ENCODE measurements at places on chromosomes 12 and 14.

- peak; percentile 88 for DNase-seq
Observed at GRCh38 chr12:27779920-27780611, at the start of the genes KLHL42 and MANSC4. Gene KLHL42, plus strand, starts transcription at chr12:27780233. Its CDS starts 98 bp downstream, at chr12:27780331. Gene MANSC4, minus strand, starts transcription at chr12:27780236. Its CDS starts 8,960 bp downstream, at chr12:27771276.

DNA sequence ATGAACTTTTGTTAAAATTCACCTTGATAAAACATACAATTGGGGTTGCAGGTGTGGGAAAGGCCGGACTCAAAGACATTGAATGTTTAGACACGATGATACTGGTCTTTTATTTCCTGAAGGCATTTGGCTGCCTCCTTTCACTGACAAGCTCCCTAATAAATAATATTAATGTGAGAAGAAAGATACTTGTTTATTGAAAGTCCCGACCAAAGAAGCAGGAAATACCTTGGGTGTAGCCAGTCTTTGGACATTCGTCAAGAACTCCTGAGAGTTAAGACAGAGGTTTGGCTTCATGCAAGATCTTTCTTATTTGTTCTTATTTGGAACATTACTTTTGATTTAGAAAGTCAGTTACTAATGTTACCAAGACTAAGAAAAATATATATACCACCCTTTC is 1133.8 kb upstream of the SEL1L start:
- DNase-seq: peak; percentile 12

DNA sequence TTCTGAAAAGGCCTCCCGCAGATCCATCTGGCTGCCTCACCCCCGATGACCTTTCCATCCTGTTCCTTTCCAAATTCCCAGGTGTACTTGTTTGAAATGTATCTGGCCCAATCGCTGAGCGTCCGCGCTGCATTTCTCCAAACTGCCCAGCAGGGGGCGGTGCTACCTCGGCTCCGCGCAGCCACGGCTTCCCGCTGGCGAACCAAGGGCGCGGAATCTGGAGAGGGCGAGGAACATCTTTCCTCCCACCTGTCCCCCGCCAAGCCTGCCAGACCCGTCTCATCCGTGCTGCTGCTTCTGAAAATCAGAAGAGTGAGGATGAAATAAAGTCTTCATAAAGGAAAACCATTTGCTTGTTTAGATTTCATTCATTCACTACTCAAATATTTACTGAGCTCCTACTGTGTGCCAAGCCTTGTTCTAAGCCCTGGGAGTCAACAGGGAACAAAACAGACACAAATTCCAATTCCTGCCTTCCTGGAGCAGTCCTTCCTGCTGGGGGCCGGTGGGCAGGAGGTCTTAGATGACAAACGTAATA is 16.8 kb upstream of the MYL2 start:
- DNase-seq: peak; percentile 85

DNA sequence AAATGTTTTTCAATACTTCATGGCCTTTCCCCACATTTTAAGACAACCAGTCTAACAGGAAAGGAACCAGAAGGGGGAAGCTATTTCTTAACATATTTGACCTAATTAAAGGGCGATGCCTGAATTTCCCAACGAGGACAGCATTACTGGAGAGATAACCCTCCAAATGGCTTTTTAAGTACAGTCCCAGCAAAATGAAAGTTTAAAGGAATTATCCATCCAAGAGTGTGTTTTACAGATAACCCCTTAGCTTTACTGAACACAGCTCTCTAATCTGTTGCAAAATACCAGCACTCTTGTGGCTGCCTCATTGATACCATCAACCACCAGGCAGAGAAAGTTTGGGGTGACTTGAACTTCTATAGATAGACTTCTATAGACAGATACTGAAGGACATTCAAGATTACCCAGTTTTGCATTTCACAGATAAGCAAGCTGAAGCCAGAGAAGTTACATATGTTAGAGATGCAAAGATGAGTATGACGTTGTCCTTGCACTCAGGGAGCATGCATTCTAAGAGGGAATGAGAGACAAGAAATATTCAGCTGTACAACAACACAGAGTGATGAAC is 41.3 kb upstream of the DUSP6 start:
- no peak for DNase-seq

DNA sequence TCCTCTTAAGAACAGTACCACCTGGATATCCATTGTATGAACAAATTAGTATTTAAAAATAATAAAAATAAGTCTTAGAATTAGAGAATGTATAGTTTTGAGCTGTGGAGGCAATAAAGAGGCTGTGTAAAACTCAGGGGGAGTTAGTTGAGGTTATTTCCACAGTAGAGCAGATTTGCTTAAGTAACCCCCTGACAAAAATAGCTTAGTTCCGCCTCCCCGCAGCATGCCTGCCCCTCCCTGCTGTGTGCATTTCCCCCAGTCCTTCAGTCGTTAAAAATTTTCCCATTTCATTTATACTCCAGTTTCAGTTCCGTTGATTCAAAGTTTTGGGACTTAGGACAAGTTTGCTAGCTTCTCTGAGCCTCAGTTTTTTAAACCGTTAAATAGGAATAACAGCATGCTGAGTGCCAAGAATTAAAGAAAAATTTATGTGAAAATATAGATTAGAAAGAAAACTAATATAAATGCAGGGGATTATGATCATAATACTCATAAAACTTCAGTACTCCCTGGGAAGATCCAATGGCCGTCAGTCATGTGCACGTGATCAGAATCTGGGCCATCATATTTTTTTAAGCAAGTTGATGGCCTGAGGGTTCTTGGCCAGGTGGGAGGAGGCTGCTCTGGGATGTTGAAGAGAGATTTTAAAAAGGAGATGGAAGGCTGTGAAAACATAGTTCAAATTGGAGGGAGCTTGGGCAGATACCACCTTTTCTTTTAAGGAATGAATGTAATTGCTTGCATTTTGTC is 14.5 kb upstream of the SLC38A2 start:
- DNase-seq: no peak

DNA sequence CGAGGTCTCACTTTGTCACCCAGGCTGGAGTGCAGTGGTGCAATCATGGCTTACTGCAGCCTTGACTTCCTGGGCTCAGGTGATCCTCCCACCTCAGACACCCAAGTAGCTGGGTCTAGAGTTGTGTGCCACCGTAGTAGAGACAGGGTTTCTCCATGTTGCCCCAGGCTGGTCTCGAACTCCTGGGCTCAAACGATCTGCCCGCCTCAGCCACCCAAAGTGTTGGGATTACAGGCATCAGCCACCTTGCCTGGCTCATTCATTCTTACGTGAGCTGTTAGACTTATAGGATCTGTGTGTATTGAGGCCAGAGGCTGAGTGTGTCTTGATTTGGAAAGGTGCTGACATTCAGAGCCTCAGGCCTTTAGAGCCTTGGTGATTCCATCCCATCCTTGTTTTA is 128.1 kb downstream of the SLC25A47 start:
- DNase-seq: no peak

GRCh38 chr12:114682785-114683708 is 928 bp downstream of the TBX3 start:
- DNase-seq: peak; percentile 78

DNA sequence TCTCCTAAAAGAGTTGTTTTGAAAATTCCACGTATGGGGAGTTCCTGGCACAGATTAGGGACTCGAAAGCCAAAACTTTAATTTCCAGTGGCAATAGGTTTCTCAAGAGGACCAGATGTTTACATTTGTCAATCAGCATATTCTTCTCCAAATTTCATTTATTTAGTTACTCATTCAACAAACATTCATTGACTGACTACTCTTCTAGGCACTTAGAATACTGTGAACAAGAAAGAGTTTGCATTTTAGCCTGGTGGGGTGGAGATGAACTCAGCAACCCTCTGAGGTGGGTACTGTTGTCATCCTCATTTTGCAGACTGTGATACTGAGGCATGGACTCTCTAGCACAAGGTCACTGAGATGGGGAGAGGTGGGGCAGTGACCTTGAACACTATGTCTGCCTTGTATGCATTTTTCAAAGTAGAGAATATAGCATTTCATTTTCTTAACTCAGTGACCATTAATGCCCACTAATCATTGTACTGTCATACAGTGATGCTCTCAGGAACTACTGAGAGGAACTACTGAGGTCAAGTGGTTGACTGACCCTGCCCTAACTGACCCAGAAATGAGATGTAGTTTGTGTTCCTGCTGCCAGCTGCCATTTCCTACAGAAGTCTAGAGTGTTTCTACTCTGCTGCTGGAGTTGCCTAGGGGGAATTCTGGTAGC is 2.2 kb downstream of the L3HYPDH start:
- DNase-seq: no peak

DNA sequence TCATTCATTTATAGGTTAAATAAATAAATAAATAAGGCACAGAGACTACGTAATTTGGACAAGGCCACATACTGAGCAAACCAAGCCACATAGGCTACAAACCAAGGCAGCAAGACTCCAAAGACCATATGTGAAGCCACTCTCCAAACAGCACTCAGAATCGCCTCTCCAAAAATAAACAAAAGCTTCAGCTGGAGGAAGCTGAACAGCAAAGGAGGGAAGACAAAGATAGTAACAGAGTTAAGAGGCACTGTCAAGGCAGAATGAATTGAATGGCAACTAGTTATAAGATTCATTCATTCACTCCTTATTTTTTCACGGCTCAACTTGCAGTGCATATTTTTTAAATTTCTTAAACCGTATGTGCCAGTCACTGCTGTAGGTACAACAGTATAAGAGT is 200.5 kb upstream of the GRIP1 start:
- no peak for DNase-seq

DNA sequence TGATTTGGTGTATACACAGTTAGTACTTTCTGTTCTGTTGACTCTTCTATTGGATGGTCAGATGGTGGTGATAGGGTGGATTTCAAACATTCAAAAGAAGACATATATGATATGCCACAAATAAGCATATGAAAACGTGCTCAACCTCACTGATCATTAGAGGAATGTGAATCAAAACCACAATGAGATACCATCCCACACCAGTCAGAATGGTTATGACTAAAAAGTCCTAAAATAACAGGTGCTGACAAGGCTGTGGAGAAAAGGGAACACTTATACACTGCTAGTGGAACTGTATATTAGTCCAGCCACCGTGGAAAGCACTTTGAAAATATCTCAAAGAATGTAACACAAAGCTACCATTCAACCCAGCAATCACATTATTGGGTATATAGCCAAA is 425.5 kb downstream of the C12orf50 start:
- DNase-seq: no peak

- peak; percentile 33 for DNase-seq
Observed at GRCh38 chr14:33249233-33249820, 310.6 kb downstream of the NPAS3 start.

- DNase-seq: no peak
Observed at GRCh38 chr14:23831596-23831995, 122.0 kb upstream of the DHRS4 start.

- no peak for DNase-seq
Observed at GRCh38 chr12:113798552-113798951, 167.6 kb downstream of the RBM19 start.

DNA sequence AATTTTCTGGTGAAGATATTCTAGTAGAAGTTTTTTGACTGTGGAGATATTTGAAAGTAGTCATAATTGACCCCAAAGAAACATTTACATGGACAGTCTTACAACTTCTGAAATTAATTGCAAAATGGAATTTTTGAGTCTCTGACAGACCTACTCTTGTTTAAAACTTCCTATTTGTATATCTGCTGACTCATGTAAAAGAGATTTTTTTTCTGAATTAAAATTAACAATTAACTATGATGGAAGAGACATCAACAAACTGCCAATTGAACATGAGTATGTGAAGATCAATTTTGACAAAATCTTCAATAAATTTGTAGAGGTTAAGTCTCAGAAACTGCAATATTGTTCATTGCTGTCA is 108.5 kb upstream of the MAX start:
- no peak for DNase-seq

DNA sequence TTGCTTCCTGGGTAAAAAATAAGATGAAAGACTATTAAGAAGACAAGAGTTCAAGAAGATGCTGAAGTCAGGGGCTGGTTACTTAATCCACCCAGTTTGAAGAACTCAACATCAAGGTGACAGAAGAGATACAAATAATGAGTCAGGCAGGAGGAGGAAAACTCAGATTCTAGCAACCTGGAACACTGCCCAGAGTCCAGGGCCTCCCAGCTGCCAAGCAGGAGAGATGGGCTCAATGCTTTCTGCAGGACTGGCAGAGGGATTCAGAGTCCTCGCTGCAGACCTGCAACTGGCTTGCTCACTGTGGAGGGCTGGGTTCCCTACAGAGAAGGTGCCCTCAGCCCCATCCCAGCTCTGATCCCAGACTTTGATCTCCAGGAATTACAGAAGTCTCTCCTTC is 28.6 kb upstream of the CEBPE start:
- DNase-seq: no peak

GRCh38 chr12:57233357-57234232 is 4.1 kb downstream of the SHMT2 start:
- no peak for DNase-seq

DNA sequence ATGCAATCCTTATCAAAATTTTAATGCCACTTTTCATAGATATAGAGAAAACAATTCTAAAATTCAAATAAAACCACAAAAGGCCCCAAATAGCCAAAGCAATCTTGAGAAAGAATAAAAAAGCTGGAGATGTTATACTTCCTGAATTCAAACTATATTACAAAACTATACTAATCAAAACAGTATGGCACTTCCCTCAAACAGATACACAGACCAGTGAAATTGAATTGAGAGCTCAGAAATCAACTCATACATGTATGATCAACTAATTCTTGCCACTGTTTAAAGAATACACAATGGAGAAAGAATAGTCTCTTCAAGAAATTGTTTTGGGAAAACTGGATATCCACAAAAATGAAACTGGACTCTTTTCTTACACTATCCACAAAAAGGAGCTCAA is 55.4 kb downstream of the FOXG1 start:
- no peak for DNase-seq

- DNase-seq: no peak
Observed at GRCh38 chr14:102923201-102923924, 900 bp downstream of the AMN start.

DNA sequence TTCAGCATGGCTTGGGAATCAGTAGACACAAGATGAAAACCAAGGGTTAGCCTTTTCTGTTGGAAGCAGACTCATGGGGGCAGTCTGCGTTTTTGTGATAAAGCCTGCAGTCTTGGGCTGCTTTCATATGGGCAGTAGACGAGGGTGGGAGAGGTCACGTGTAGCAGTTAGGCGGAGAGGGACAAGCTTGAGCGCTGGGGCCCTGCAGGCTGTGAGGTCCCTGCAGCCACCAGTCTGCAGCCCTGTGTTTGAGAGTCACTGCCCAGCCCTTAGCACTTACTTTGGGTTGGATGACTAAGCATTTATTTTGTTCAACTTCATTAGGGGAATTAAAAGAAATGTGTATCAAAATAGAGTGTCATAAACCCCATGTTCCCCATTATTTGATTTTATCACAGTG is 37.2 kb downstream of the EP400 start:
- DNase-seq: peak; percentile 16

DNA sequence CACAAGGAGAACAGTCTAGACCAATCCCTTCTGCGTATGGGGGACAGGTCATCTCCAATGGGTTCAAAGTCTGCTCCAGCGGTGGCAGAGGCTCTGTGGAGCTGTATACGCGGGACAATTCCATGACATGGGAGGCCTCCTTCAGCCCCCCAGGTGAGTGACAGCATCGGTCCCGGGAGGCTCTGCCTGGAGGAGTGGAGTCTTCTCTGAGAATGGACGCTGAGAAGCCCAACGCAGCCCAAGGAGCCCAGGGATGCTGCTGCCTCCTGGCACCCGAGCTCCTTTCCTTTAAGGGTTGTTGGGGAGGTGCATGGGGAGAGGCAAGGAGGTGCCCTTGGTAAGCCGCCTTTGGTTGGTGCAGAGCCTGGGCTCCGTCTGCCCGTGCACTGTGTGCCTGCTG is 28.2 kb downstream of the ADGRD1 start:
- no peak for DNase-seq

GRCh38 chr12:65093606-65094005 is 27.5 kb downstream of the WIF1 start:
- DNase-seq: peak; percentile 48

GRCh38 chr12:127729381-127729780 is 537.6 kb upstream of the TMEM132C start:
- no peak for DNase-seq

GRCh38 chr12:1217191-1217949 is 226.3 kb downstream of the ERC1 start:
- DNase-seq: peak; percentile 43
